MV-4-11 (cell line): ENCODE measurements at places on chromosomes 11 and 22.

DNA sequence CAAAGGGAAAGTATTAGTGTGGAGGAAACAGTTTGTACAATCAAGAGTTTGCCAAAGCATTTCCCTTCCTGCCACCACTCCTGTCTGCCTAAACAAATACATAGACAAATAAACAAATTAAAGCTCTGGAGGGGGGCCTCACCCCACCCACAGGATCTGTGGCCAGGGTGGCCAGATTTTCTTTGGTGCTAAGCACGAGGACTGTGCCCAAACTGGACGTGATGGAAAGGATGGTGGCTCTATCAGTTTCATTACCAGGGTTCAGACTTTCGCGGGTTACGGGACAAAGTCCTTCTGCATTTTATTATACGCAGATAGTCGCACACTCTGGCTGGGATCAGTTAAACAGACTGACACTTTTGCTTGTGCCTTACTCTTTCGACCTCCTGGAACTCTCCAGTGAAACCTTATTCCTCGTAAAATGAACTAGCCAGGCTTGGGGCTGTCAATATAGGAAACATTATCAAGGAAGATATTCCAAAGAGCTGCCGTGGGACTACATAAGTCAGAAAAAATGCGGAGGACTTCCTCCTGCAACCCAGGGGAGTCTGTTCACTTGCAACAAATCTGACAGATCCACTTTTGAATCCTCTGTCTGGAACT, 11.2 kb downstream of the BARX2 start:
- DNase-seq, result no peak

DNA sequence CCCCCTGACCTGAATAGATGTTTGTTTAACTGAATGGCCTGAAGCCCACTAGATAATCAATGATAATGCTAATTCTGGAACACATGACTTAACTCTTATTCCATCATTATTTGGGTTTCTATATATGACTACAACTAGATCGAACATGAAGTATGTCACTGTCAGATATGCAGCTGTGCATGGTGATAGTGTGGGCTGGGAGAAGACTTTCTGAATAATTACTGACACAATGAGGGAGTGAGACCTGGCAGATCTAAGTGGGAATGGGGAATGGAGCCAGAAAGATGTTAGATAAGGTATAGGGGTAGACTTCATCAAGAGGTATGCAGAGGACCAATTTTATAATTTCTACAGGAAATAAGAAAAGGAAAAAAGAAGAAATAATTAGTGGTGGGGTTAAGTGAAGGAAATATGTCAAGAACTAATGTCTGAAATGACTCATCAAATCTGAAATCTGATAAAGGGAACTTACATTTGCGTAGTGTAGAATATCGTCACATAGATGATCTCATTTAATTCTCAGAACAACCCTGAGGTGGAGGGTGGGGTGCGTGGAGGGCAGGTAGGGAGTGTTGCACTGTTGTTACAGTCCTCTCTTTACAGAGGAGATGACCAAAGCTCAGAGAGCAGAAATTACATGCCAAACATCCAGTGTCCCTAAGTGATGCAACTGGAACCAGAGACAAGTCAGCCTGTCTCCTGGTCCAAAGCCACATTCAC, 68.2 kb upstream of the EED start:
- DNase-seq, result peak; percentile 34

DNA sequence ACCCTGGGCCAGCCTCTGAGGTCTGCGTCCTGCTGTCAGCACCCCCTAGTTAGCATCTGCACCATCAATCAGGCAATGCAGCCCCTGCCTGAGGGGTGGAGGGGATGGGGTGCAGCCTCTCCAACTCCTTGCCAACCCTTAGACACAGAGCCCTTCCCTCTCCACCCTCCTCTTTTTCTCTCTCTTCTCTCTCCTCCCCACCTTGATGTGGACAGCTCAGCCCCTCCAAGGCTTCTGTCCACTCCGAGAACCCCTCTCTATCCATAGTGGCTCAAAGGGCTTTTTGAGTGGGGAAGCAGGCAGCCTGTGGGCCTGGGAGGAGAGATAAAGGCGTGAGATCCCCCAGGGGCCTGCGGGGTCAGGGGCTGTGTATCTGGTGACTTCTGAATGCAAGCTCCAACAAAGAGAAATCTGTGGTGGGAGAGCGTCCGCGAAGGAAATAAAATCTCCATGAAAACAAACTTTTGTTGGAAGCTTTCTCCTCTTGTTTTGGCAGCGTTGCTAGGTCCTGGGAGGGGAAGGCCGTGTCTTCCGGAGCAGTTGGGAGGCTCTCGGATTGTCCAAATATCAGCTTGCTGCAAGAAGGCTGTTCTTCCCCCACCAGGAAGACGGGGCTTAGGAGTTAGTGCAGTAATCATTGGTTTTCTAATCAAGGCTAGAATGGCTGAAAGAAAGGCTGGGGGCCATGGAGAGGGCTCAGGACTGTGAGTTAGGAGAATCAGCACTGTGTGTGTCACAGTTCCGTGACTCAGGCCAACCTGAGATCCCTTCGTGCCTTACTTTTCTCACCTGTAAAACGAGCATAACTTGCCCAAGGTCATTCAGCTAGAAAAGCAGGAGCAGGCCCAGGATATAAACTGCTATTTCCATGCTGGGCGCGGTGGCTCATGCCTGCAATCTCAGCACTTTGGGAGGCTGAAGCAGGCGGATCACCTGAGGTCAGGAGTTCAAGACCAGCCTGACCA, 50.3 kb downstream of the PKNOX2 start:
- DNase-seq, result no peak

GRCh38 chr11:78516281-78516680, 58.4 kb downstream of the NARS2 start:
- no peak for DNase-seq

DNA sequence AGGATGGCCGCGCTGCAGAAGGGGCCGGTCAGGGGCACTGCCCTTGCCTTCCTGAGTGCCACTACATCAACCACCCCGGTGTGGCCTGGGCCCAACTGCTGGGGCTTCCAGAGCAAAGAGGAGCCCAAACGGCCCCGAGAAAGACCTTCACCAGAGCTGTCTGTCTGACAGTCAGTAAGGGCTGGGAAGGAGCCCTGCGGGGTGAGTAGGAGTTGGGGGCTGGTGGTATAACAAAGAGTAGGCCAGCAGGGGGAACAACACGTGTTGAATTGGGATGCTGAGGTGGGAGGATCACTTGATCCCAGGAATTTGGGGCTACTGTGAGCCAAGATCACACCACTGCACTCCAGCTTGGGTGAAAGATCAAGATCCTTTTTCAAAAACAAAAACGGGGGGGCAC, 3.9 kb downstream of the GSTT4 start:
- no peak for DNase-seq

DNA sequence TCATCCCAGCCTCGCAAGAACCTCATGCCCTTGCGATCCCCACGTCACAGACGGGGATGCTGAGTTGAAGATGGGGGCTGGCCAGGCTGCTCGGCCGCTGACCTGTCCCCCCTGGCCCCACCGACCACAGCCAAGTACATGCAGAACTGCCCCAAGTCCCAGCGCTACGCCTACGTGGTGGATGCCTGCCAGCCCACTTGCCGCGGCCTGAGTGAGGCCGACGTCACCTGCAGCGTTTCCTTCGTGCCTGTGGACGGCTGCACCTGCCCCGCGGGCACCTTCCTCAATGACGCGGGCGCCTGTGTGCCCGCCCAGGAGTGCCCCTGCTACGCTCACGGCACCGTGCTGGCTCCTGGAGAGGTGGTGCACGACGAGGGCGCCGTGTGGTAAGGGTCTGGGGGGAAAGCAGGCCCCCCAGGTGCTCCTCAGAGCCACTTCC, 10.0 kb downstream of the MUC5B start:
- no peak for DNase-seq
